Esophagus squamous epithelium (tissue), 5 donors: ENCODE measurements at places on chromosomes 7 and 10.

GRCh38 chr10:79628083-79628482 is 17.3 kb downstream of the SFTPA1 start:
- DNase-seq, result no peak

- no peak for DNase-seq
Observed at GRCh38 chr10:131994435-131994834, 12.7 kb upstream of the BNIP3 start.

- no peak for DNase-seq
Observed at GRCh38 chr10:131778385-131778784, 122.4 kb upstream of the PPP2R2D start.

DNA sequence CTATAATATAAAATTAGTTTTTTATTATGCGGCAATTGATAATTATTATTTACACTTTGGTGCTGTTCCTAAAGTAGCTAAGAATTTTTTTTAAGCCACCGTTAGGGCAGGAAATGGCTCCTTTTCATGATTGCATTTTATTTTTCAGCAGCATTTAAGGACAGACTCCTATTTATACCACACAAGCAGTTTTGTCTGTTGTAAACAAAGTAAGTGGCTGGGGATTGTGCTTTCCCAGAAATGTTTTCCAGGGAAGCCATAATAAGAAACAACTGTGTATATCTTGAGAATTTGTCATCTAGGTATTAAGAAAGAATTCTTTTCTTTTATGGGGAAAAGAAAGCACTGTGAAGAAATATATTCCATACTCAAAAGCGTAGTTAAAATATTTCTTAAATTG is 232.0 kb downstream of the VTI1A start:
- DNase-seq, result no peak

- DNase-seq, result no peak
Observed at GRCh38 chr7:97446361-97446760, 285.5 kb upstream of the TAC1 start.

DNA sequence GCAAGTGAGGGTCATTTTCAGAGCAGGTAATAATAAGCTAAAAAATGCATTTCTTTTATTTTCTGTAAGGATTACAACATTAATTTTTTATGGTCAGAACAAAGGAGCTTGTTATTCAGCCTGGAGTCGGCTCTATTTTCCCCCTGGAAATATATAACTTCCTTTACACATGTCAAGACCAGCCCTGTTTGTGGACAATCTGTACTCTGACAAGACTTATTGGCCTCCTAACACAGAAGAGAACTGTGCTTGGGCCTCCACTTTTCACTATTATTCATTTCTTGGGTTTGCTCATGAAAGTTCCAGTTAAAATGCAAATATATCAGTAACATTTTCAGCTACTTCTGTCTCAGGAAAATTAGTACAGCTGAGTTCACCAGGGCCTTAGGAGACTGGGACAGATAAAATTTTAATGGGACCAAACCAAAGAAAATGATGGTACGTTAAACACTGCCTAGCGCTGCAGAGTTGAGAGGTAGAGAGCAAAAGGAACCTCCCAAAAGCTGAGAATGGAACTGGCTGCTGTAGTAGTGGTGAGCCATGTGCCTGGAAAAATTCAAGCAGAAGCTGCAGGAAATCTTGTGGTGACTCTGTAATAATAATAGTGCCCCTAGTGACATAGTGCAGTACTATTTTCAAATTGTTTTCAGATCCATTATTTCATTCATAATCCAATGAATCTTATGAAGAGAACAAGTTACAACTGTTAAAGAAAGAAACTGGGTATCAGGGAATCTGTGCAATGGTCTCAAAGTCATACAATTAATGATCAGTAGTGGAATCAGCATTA is 227.2 kb upstream of the KIAA1217 start:
- no peak for DNase-seq
